Natural killer cell treated with Interleukin-12 subunit alpha and Interleukin-12 subunit beta and Interleukin-15 and Interleukin-18, amount 100 ng/mL, for 72 hours (primary cell): ENCODE measurements at places on chromosomes 2 and 18. TPM values are rescaled to one million over a fixed set of nuclear protein-coding genes. Genes with fewer than 3 reads are reported as not detected.

- DNase-seq = no peak
- no peak overlapping the region for H3K4me3 ChIP-seq
- no peak overlapping the region for H3K27ac ChIP-seq
- no peaks in the 10 kb centered on the region for H3K4me1 ChIP-seq
Observed at GRCh38 chr2:216645636-216645950, 12.4 kb downstream of the IGFBP2 start.

DNA sequence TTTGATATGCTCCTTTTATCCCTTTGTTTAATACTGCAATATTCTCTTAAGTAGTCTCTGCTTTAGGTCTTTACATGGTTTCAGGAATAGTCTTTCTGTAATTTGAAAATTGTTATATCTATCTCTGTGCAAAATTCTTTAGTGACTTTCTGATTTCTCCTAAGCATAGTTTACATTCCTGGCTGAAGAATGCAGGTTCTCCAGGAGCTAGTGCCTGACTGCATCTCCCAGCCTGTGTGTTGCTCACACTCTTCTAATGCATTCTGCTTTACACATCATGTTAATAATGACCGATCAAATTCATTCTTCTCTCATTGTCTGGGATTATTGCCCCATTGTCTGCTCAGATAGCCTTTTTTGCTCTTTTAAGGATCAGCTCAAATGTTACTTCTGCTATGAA is 1349.2 kb downstream of the DSC3 start:
- no peaks in the 10 kb centered on the region for H3K4me1 ChIP-seq
- DNase-seq = no peak
- H3K27me3 ChIP-seq = no peaks in the 10 kb centered on the region
- no peak overlapping the region for H3K27ac ChIP-seq
- H3K4me3 ChIP-seq = no peak overlapping the region

GRCh38 chr2:11102956-11103860 is 52.1 kb upstream of the SLC66A3 start:
- H3K4me1 ChIP-seq = peaks cover 12% of the 10 kb centered on the region
- H3K36me3 ChIP-seq = no peaks in the 10 kb centered on the region
- peak overlapping the region; percentile 19 for H3K4me3 ChIP-seq
- no peak overlapping the region for H3K27ac ChIP-seq
- DNase-seq = no peak

DNA sequence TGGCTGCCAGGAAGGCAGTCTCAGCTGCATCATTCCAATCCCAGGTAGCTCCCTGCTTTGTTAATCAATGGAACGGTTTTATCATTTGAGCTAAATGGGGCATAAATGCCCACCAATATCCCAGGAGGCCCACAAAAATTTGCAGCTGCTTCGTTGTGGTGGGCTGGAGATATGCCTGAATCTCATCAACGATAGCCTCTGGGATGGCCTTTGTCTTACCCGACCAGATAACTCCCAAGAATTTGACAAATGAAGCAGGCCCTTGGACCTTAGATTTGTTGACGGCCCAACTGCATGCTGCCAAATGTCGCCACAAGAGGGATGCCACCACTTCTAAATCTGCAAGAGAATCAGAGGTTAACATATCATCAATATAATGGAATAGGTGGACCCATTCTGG is 236.4 kb downstream of the MBD5 start:
- no peaks in the 10 kb centered on the region for H3K27me3 ChIP-seq
- no peaks in the 10 kb centered on the region for H3K4me1 ChIP-seq
- peaks cover 15% of the 10 kb centered on the region for H3K36me3 ChIP-seq
- no peak overlapping the region for H3K27ac ChIP-seq

GRCh38 chr2:205276116-205276777 is 406.1 kb upstream of the NRP2 start:
- no peaks in the 10 kb centered on the region for H3K4me1 ChIP-seq
- no peaks in the 10 kb centered on the region for H3K36me3 ChIP-seq
- no peak overlapping the region for H3K27ac ChIP-seq
- H3K4me3 ChIP-seq = no peak overlapping the region
- H3K27me3 ChIP-seq = peaks cover 6% of the 10 kb centered on the region

DNA sequence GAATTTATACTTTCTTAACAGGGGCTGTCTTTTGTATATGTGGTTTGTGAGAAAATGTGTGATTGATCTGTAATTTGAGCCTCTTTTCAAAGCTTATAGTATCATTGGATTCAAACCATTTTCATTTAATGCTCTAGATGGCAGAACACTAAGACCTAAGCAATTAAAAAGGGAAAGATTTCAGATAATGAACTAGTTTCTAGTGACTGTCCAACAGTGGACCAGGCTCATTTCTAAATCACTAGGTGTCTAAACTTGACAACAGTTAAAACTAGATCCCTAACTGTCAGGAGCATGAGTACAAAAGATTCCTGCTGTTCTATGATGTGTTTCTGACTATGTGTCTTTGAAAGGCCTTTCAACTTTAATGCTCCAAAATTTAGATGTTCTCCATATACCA is 54.6 kb downstream of the ANKRD44 start:
- no peak for DNase-seq
- peak overlapping the region; percentile 98 for H3K27ac ChIP-seq
- H3K4me1 ChIP-seq = peaks cover 78% of the 10 kb centered on the region
- peaks cover 6% of the 10 kb centered on the region for H3K36me3 ChIP-seq

DNA sequence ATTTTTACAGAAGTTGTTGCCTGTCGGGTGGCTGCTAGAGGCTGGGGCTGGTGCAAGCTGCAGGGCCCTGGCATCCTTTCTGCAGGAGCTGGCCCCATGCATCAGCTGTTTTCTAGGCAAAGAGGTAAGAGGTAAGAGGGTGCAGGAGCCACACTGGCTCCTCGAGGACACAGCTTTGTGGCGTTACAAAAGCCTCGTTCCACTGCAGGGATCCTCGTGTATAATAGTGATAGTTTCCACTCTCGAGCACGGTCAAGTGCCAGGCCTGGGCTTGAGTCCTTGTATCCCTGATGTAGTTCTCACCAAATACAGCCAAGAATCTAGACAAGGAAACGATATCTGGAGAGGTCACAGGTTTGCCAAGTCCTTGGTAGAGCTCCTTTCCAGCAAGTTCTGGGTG is 33.2 kb upstream of the FHOD3 start:
- no peaks in the 10 kb centered on the region for H3K36me3 ChIP-seq
- H3K27ac ChIP-seq = no peak overlapping the region
- H3K4me1 ChIP-seq = no peaks in the 10 kb centered on the region

DNA sequence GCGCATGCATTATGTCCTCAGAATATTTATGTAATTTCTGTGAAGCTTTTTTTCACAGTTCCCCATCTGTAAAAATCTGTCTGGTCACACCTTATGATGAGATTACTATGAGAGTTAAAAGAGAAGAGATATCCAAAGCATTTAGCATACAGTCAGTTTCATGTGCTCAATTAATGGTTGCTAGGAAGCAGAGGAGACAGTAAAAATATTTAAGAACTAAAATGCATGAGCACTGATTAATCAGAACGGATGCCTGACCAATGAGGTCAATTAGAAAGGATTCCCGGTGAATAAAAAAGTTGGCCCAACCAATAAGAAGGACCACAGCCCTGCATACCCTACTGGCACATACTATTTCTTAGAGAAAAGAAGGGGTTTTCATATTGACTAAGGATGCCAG is 12.0 kb upstream of the CRIM1 start:
- no peak overlapping the region for H3K27ac ChIP-seq
- H3K36me3 ChIP-seq = no peaks in the 10 kb centered on the region
- no peak overlapping the region for H3K4me3 ChIP-seq

- no peak overlapping the region for H3K4me3 ChIP-seq
- peaks cover 24% of the 10 kb centered on the region for H3K27me3 ChIP-seq
- no peak for DNase-seq
- H3K4me1 ChIP-seq = no peaks in the 10 kb centered on the region
- H3K36me3 ChIP-seq = peaks cover 6% of the 10 kb centered on the region
- H3K27ac ChIP-seq = no peak overlapping the region
Observed at GRCh38 chr2:33645861-33646260, 46.8 kb upstream of the FAM98A start.

GRCh38 chr2:192775011-192775410 is 580.3 kb upstream of the TMEFF2 start:
- no peak overlapping the region for H3K4me3 ChIP-seq
- DNase-seq = no peak
- no peak overlapping the region for H3K27ac ChIP-seq

DNA sequence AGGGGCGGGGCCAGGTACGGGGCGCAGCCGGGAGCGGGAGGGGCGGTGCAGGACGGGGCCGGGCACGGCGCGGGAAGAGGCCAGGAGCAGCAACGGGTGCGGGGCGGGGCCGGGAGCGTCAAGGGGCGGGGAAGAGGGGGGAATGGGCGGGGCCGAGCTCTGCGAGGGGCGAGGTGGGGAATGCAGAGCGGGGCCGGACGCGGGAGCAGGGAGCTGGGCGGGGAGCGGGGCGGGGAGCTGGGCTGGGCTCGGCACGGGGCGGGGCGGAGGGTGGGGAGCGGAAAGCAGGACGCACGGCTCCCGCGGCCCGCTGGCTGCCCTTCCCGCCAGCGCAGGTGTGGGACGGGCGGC is at the start of gene IMPA2:
IMPA2 (plus strand) TSS at position 316 of the 351 bp plus-strand sequence. CDS start 163 bp downstream, outside the sequence.
- H3K27ac ChIP-seq = peak within 1 kb of the TSS; percentile 21
- H3K36me3 ChIP-seq = no peaks in the 10 kb centered on the region
- H3K27me3 ChIP-seq = no peaks in the 10 kb centered on the region
- peak within 1 kb of the TSS; percentile 90 for H3K4me3 ChIP-seq
- peak; percentile 97 for DNase-seq

DNA sequence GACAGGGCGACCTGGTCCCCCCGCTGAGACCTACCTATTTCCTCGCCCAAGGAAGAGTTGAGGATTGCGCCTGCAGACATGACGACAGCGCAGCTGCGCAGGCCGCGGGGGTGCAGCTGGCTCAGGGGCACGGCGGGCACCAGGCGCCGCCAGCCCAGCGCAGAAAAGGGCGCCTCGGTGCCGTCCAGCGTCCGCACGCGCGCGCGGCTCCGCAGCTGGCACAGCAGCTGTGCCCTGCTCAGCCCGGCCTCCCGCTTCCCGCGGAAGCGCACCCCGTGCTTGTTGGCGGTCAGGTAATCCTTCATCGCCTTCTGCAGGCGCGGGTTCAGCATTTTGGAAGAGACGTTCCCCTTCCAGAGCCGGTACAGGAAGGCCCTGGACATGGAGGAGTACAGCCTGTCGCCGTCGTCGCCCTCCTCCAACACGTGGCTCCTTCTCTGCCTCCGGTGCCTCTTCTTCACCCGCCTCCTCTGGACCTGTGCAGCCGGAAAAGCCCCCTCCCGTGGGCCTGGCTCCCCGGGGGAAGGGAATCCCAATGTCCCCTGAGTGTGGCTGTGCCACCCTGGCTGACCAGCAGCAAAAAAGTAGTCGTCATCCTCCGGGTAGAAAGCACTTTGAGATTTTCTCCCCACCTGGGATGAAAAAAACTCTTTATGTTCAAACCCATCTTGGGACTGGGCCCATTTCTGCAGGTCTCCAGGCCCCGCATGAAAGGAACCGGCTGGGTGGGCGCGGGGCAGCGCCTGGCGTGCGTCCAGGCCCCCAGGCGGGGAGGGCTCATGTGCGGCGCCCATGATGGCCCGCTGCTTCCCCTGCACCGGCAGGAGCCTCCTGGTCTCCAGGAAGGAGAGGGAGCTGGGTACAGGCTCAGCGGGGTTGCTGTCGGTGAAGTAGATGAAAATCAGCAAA is 42.7 kb downstream of the ST6GAL2 start:
- no peak overlapping the region for H3K4me3 ChIP-seq
- DNase-seq = no peak
- H3K4me1 ChIP-seq = no peaks in the 10 kb centered on the region
- no peaks in the 10 kb centered on the region for H3K36me3 ChIP-seq
- no peak overlapping the region for H3K27ac ChIP-seq
- H3K27me3 ChIP-seq = no peaks in the 10 kb centered on the region

GRCh38 chr2:224145751-224146355 is 106.8 kb upstream of the SERPINE2 start:
- no peak for DNase-seq
- no peak overlapping the region for H3K27ac ChIP-seq
- H3K4me3 ChIP-seq = no peak overlapping the region
- H3K27me3 ChIP-seq = peaks cover 45% of the 10 kb centered on the region
- no peaks in the 10 kb centered on the region for H3K36me3 ChIP-seq

DNA sequence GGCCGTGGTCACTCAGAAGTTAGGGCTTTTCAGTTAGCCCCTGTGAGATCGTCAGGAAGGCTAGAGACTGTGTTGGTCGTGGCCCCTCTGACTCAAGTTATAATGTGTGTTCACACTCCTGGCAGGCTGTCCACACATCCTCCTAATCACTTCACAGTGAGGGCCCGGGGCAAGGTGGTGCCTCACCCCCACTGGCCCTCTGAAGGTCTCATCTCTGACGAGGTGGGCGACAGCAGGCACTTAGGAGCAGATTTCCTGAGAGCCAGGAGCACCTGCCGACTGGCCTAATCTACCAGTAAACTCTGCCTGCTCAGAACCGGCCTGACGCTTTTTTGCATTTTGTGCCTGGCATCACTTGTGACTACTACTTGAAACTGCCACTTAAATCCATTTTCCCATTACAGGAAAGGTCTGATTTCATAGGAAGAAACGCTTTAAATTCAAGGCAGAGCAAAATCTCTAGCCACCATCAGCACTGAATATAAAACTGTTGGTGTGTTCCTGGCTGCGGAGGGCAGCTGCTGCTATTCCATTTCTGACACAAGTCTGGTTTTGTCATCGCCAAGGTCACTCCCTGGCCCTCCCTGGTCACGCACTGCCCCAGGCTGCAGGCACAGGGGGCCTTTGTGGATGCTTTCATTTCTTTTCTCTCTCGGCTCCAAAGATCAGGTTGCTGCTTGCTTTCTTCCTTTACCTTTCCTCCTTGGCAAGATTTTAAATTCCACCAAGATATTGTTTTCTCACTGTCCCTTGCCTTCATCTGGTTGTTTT is 48.0 kb downstream of the RAB12 start:
- no peak overlapping the region for H3K4me3 ChIP-seq
- no peak overlapping the region for H3K27ac ChIP-seq
- no peak for DNase-seq
- no peaks in the 10 kb centered on the region for H3K4me1 ChIP-seq

GRCh38 chr18:70454704-70455322 is 166.0 kb downstream of the SOCS6 start:
- H3K27me3 ChIP-seq = peaks cover 6% of the 10 kb centered on the region
- H3K36me3 ChIP-seq = no peaks in the 10 kb centered on the region
- DNase-seq = no peak
- no peak overlapping the region for H3K4me3 ChIP-seq
- no peak overlapping the region for H3K27ac ChIP-seq

GRCh38 chr18:76410033-76410432 is 85.0 kb downstream of the ZNF516 start:
- H3K36me3 ChIP-seq = no peaks in the 10 kb centered on the region
- no peak overlapping the region for H3K4me3 ChIP-seq
- H3K27me3 ChIP-seq = no peaks in the 10 kb centered on the region

PDCL3 gene
- 22.6 TPM for total RNA-seq

COL6A3 gene
- not detected for total RNA-seq

SFT2D3 gene
- 5.9 TPM for total RNA-seq

DOCK10 gene
- total RNA-seq = 334 TPM

DYNAP gene
- not detected for total RNA-seq

SERPINB10 gene
- total RNA-seq = 5.1 TPM

MFF gene
- total RNA-seq = 73.1 TPM

OR6B3 gene
- not detected for total RNA-seq

SCN7A gene
- not detected for total RNA-seq

PPP1R1C gene
- not detected for total RNA-seq

R3HDM1 gene
- 81.3 TPM for total RNA-seq

SLC4A5 gene
- 1.2 TPM for total RNA-seq

ASPRV1 gene
- total RNA-seq = 0.84 TPM

ANKRD30B gene
- not detected for total RNA-seq

EN1 gene
- total RNA-seq = not detected

PAX3 gene
- total RNA-seq = not detected
